ENCODE measurements at places on chromosomes 16 and 17.
A peak's percentile ranks its signal among the peaks of the same experiment; 100 is the strongest.

GRCh38 chr16:30005341-30006094, 5.3 kb downstream of the DOC2A start:
- peak; percentile 44 for DNase-seq

DNA sequence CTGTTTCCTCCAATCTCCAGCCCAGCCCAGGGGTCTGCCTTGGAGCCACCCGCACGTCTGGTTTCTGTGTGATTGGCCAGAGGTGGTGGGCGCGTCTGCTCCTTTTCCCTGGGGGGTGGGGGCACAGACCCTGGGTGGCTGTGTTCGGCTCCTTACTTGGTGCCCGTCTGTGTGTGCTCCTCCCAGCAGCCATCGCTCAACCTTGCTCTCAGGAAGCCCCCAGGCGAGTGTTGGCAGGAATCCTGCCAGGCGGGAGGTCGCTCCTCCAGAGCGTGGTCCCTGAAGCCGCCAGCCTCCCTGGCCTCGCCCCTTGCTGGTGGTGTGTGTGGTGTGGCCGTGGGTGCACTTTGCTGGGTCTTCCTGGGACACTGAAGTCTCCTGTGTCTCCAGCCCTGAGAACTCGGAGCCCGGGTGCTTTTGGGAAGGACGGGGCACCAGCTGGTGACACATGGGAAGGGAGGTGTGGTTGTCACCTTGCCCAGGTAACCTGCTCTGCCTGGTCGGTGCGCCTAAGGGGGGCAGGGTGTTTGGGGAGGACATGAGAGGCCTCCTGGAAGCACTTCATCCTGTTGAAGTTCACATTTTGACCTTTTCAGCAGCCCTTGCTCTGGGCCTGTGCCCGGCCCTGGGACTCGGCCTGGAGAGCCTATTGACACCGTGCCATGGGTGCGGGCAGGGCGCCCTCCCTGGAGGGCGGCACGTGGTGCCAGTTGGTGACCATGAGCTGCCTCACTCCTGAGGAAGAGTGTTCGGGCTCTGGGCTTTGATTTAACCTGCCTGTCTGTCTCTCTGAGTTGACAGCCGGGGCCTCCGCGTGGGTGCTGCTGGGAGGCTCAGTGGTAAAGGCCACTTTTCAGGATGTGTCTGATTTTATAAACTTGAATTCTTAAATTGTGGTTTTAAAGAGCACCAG, 49.0 kb upstream of the ZNF750 start:
- no peak for DNase-seq

DNA sequence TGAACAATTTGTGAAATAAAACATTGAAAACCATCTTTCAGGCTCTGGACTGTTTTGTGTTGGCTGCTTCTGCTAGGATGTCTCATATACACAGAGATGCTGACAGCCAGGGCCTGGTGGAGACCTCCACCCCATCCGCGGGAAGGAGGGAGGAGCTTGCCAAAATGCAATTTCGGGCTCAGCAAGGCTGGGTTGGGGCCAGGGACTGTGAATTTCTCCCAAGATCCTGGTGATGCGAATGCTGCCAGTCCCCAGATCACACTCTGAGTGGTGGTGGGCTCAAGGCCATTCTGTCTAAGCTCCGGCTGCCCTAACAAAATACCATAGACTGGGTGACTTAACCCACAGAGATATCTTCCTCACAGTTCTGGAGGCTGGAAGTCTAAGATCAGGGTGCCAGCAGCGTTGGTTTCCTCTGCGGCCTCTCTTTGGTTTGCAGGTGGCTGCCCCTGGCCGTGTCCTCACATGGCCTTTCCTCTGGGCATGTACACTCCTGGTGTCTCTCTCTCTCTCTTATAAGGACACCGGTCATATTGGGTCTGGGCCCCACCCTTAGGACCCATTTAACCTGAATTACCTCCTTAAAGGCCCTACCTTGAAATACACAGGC, 89.8 kb downstream of the CRISPLD2 start:
- DNase-seq = no peak

DNA sequence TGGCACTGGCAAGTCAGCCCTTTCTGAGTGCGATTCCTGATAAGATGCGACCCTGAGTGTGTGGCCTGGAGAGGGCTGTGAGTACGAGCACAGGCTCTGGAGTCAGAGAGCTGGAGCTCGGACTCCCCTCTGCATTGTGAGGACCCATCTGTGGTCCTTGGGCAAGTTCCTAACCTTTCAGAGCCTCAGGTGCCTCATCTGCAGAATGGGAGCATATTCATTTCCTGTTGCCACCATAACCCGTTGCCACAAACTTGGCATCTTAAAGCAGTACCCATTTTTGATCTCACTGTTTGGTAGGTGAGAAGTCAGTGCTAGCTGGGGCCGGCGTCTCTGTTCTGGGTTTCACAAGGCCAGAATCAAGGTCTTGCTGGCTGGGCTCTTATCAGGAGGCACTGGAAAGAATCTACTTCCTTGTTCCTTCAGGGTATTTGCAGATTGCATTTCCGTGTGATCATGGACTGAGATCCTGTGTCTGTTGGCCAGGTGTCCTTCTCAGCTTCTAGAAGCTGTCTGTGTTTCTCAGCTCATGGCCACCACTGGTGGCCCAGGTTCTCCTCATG, 20.2 kb downstream of the KNOP1 start:
- DNase-seq = no peak

- DNase-seq = no peak
Observed at GRCh38 chr16:78735337-78735736, 635.9 kb downstream of the WWOX start.

GRCh38 chr17:48322060-48322459, 108.0 kb downstream of the SKAP1 start:
- no peak for DNase-seq

DNA sequence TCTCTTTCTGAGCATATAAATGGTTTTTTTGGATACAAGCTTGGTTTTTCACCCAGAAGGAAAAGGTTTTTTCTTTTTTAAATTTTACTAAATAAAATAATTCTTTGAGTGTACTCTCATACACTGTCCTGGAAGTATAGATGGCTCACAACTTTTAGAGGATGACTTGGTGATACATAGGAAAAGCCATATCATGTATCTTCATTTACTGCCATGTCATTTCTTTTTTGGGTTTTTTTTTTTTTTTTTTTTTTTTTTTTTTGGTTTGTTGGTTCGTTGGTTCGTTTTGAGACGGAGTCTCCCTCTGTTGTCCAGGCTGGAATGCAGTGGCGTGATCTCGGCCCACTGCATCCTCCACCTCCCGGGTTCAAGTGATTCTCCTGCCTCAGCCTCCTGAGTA, 11.8 kb downstream of the OGFOD1 start:
- DNase-seq = no peak

DNA sequence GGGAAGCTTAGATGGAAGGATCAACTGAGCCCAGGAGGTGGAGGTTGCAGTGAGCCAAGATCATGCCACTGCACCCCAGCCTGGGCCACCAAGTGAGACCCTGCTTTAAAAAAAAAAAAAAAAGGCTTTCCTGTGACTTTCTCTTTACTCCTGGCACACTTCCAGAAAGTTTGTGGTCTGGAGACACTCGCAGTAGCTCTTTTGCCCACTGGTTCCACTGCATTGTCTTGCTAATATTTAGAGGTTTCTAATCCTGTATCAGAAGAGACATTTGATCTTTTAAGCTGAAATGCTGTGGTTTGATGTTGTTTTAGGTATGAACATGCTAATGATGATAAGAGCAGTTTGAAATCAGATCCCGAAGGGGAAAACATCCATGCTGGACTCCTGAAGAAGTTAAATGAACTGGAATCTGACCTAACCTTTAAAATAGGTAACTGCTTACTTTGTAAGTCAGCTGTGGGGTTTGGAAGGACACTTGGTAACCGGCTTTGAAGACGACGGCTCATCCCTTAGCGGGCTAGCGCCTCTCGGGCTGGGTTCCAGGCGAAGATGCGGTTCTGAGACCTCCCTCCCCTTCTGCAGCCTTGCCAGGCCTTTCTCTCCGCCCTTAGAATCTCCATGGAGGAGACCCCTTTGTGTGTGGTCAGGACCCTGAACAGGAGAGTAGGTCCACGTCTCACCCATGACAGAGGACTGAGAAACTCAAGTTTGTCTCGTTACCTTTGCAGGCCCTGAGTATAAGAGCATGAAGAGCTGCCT, 23.1 kb downstream of the NTAN1 start:
- no peak for DNase-seq

GRCh38 chr16:52469775-52470174, 77.2 kb downstream of the TOX3 start:
- DNase-seq = no peak

DNA sequence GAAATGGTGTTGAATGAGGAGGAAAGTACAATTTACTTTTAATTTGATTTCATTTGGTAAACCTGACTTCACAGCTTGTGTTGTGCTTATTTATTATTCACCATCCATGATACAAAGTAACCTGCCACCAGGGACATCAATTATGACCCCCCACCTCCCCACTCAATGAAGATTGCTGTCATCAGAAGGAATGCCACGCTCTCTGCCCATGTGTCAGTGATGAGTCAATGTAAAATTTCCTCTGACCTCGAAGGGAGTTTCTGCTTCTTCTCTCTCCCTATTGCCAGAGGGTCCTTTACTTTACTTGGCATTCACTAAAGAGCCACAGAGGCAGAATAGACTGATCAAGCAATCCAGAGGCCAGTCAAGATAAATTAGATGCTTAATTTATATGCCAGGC, 759.7 kb downstream of the CDH11 start:
- DNase-seq = no peak

GRCh38 chr17:51355441-51356410, 95.4 kb downstream of the UTP18 start:
- no peak for DNase-seq

- DNase-seq = no peak
Observed at GRCh38 chr17:34006126-34006525, 249.0 kb upstream of the CCL2 start.

- DNase-seq = no peak
Observed at GRCh38 chr16:23869052-23869451, 33.3 kb downstream of the PRKCB start.

Measured in CD4-positive, alpha-beta T cell treated with Interleukin-15 for 1 hour (primary cell).